ENCODE measurements at places on chromosomes 1 and 21.
A peak's percentile ranks its signal among the peaks of the same experiment; 100 is the strongest.

GRCh38 chr1:240093120-240093961 lies 1.7 kb downstream of the FMN2 start:
- DNase-seq, result no peak

DNA sequence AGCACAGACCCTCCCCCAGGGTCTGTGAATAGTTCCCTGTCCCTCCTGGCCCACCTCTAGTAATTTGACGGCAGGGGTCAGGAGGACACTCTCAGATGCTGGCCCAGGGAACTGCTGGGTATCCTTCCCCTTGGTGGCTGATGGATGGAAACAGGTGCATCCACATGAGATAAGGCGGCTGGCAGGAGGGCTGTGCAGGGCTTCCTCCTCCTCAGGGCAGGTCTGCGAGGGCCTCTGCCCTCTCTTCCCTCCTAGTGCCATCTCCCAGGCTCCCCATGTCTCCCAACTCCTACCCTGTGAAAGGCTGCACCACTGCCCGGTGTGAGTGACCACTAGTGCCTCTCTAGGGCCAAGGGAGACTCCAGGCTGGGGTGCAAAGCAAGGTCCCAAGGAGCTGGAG lies 123.9 kb downstream of the GLIS1 start:
- DNase-seq, result no peak

- no peak for DNase-seq
These were observed 15.0 kb upstream of the NEK7 start for GRCh38 chr1:198141668-198142351.

DNA sequence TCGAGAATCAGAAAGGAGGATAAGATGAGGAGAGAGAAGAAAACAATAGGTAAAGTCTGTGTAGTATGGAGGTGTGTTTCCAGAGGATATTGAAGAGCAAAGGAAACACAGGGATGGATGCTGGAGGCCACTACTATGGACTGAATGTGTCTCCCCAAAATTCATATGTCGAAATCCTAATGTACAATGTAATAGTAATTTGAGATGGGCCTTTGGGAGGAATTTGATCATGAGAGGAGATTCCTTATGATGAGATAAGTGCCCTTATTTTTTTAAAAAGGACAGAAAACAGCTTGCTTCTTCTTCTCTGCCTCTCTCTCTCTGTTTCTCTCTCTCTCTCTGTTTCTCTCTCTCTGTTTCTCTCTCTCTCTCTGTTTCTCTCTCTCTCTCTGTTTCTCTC lies 602.2 kb upstream of the ADAMTS5 start:
- no peak for DNase-seq

DNA sequence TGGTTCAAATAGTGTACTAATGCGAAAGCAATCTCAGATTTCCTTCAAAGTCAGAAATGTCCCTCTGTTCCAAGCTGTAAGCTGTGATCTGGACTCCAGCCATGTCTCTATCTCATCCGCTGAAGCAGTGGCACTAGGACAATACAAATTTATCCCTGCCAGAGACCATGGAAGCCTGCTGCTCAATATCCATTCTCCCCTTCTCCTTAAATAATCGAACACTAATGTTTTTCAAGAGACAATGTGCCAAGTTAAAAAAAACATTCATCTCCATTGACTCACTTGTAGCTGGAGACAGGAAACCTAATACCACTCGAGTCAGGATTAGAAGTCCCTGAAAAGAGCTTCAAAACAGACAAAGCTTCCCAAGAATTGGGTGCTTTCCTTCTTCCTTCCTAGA lies 38.5 kb upstream of the PGBD5 start:
- DNase-seq, result no peak

DNA sequence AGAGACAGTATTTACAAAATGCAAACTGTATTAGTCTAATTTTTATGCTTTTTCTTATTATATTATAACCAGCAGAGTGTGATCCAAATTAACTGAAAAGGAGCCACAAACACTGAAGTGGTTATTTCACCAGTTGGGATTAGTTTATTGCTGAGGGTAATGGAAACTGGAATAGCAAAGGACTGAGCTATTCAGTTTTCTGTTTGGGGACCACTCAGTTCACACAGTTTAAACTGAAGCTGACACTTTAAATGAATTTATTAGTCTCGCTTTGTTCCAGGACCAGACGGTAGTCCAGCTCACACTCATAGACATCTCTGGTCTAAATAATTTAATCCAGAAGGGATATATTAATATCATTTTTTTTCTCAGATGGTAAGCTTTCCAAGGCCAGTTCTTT lies 410.7 kb downstream of the LTN1 start:
- no peak for DNase-seq

DNA sequence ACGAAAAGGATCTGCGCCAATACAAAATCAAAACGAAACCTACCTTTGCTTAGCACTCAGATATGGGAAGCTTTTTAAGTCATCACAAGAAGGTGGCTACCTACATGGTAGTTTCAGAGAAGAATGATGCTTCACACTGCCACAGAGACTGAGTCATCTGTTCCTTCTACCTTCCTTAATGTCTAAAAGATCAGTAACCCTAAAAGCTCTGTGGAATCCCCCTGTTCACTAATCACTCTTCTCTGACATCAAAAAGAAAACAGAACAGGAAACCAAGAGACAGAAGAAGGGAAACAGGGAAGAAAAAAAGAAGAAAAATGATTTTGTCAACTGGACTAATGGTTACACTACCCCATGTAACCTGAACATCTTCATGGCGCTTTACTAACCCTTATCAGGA lies 177.2 kb downstream of the SMYD3 start:
- no peak for DNase-seq

GRCh38 chr1:98487620-98488019 lies 173.9 kb upstream of the SNX7 start:
- no peak for DNase-seq

GRCh38 chr1:95308276-95309030 lies 74.4 kb downstream of the RWDD3 start:
- DNase-seq, result no peak

- no peak for DNase-seq
These were observed 624 bp downstream of the KIFAP3 start for GRCh38 chr1:170073893-170074249.

DNA sequence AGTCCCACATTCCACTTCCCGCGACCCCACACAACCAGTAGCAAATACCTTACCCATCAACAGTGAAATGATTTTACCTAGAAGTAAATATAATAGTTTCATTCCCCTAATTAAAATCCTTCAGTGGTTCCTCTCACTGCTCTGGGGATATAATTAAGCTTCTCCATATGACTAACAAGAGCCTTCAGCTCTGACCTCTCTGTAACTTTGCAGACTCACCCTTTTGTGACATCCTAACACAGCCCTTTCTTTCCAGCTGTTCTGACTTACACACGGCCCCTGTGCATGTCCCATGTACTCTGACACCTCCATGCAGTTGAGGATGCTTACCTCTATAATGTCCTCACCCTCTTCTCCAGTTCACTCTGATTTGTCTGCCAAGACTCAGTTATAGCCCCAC lies 137.3 kb upstream of the SPAG17 start:
- no peak for DNase-seq

DNA sequence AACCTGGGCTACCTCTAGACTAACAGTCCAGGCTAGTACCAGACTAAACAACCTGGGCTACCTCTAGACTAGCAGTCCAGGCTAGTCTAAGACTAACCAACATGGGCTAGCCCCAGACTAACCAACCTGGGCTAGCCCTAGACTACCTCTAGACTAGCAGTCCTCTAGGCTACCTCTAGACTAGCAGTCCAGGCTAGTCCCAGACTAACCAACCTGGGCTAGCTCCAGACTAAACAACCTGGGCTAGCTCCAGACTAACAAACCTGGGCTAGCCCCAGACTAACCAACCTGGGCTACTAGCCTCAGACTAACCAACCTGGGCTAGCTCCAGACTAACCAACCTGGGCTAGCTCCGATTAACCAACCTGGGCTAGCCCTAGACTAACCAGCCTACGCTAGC lies 2.0 kb downstream of the TFF2 start:
- DNase-seq, result no peak

DNA sequence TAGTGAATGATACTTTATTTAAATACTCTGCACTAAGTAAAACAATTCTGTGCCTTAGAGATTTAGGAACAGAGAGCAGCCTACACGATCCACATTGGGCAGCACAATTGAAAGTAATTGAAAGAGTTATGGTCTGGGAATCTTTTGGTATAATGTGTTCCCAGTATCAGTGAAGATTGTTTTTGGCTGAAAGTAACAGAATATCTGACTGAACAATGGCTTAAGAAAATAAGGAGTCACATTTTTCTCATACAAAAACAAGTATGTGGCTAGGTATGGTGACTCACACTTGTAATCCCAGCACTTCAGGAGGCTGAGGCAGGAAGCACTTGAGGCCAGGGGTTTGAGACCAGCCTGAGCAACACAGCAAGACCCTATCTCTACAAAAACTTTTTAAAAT lies 306.2 kb downstream of the NFIA start:
- DNase-seq, result no peak

GRCh38 chr1:151326619-151327222 lies 495 bp downstream of the PI4KB start:
- DNase-seq, result no peak

DNA sequence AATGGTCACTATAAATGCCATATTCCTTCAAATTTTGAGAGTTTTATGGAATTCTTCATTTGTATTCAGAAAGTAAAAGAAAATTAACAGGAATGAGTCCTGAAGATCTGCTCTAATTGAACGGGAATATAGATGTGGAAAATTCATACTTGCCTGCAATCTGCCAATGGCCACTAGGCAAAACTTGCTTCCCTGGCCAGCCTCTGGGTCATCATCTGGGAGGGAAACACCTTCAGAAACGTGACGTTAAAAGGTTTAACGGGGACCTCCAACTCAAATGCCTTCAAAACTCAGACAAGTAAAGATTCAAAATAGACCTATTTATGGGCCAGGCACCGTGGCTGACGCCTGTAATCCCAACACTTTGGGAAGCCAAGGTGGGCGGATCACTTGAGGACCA lies 21.7 kb upstream of the CTSK start:
- no peak for DNase-seq

DNA sequence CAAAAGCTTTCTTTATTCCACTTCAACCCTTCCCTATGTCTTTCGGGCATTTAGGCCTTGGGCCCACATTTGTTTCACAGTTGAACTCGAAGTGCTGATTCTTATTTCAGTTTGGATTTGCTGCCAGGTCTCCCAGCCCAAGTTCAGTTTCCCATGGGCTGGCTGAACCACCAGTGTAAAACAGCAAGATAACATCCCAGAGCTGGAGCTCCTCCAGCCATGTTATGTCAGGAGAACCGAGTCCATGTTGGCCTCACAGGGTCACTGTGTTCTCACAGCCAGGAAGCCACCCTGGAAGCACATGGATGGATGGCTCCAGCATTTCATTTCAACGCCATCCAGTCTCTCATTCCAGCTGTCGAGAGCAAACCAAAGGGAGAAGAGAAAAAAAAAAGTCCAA lies 45.2 kb upstream of the RXRG start:
- DNase-seq, result no peak

- DNase-seq, result peak; percentile 43
These were observed 4.6 kb downstream of the DMAP1 start for GRCh38 chr1:44217809-44218410.

All from stimulated activated CD8-positive, alpha-beta memory T cell treated with anti-CD3 and anti-CD28 coated beads, Interleukin-15, amount 100 ng/mL, for 4 hours (primary cell).